ENCODE measurements at places on chromosomes 1 and 21.

- DNase-seq: no peak
Observed at GRCh38 chr1:58979086-58979485, 195.2 kb upstream of the JUN start.

DNA sequence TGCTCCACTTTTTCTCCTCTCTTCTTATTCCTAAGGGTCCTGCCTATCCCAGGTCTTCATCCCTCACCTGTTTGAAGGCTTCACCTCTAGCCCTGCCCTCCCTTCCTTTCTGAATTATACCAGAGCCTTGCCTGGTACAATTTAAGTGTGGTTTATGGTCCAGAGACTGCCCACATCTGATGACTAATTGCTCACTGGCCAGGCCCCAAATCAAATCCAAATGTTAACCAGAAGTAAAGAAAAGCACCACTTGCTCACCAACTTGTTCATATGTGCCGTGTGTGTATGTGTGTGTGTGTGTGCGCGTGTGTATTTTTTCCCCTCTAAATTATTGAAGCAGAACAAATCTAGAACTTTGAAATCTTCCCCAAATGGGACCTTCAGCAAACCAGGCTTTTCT, 26.4 kb downstream of the MYOM3 start:
- no peak for DNase-seq

- no peak for DNase-seq
Observed at GRCh38 chr1:39346872-39347271, 142.4 kb downstream of the MACF1 start.

- no peak for DNase-seq
Observed at GRCh38 chr21:19833082-19833481, 1165.1 kb upstream of the NCAM2 start.

DNA sequence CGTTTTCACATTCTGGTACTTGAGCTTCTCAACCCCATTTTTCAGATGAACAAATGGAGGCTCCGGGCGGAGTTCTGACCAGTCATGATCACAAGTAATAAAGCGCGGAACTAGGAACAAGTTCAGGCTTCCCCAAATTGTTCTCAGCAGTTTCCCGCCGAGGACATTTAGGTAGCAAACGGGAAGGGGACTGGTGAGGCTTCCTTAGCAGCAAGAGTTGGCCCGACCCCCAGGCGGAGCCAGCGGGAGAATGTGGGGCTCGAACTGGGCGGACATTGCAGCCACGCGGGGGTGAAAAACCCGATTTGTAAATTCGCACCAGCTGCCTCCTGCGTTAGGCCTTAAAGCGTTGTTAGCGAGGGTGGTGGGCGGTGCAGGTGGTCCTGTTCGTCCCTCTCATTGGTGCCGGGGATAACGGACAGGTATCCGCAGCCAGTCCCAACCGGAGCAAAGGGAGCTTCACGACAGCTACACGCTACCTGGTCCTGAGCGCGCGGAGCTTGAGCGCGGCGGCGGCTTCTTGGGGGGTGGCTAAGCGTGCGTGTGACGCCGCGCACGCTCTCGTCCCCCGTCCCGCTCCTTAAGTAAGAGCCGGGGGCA, 15.3 kb downstream of the SEMA6C start:
- DNase-seq: no peak

All from NK-92 treated with Interleukin-12 subunit alpha and Interleukin-12 subunit beta, amount 100 ng/mL, for 24 hours (cell line).